ENCODE measurements at places on chromosomes 6 and 20.

GRCh38 chr6:1942834-1943233 is 302.6 kb downstream of the GMDS start:
- peaks cover 4% of the 10 kb centered on the region for H3K36me3 ChIP-seq
- H3K27me3 ChIP-seq, result no peaks in the 10 kb centered on the region
- no peak overlapping the region for H3K4me3 ChIP-seq
- no peaks in the 10 kb centered on the region for H3K4me1 ChIP-seq
- no peak overlapping the region for H3K27ac ChIP-seq

DNA sequence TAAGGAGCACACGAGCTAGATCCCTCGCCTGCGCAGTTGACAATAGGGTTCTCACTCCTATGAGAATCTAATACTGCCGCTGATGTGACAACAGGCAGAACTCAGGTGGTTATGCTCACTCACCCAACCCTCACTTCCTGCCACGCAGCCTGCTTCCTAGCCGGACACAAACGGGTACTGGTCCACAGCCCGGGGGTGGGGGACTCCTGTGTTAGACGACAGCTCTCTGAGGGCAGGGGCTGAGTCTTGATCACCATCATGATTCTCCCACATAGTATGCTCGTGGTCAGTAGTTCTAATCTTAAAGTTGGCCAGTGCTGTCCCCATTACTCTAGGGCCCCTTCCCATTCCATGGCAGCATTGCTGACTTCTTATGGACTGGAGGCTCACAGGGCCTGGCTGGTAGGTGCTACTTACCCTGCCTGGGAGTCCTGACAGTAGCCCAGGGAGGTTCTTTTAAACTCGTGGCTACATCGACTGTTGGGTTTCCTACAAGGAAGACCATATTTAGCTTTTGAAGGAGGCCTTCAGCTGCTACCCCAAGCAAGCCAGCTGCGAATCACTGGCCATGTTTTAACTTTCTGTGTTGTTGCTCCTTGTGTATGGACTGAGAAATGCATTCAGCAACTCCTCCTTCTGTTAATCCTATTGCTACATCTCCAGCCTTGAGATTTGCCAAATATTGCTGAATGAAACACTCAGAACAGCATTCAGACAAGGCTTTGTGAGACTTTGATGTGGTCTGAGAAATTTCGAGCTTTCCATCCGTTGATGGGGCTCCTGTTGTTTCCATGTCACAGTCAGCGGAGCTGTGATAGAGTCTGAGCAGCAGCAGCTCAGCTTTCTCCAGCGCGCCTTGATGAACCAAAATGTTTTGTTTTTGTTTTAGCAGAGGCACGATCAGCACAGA is 300.3 kb downstream of the NRN1 start:
- no peaks in the 10 kb centered on the region for H3K27me3 ChIP-seq
- peaks cover 3% of the 10 kb centered on the region for H3K36me3 ChIP-seq
- peak overlapping the region; percentile 6 for H3K27ac ChIP-seq
- H3K4me1 ChIP-seq, result peaks cover 18% of the 10 kb centered on the region
- H3K4me3 ChIP-seq, result peak overlapping the region; percentile 33

- no peak for DNase-seq
- no peak overlapping the region for H3K27ac ChIP-seq
- no peaks in the 10 kb centered on the region for H3K36me3 ChIP-seq
- H3K27me3 ChIP-seq, result no peaks in the 10 kb centered on the region
- H3K4me3 ChIP-seq, result no peak overlapping the region
- no peaks in the 10 kb centered on the region for H3K4me1 ChIP-seq
Observed at GRCh38 chr6:119067091-119067490, 11.4 kb downstream of the FAM184A start.

GRCh38 chr20:60869625-60870024 is 382.4 kb upstream of the CDH4 start:
- no peaks in the 10 kb centered on the region for H3K4me1 ChIP-seq
- no peaks in the 10 kb centered on the region for H3K27me3 ChIP-seq
- DNase-seq, result no peak
- no peak overlapping the region for H3K27ac ChIP-seq

DNA sequence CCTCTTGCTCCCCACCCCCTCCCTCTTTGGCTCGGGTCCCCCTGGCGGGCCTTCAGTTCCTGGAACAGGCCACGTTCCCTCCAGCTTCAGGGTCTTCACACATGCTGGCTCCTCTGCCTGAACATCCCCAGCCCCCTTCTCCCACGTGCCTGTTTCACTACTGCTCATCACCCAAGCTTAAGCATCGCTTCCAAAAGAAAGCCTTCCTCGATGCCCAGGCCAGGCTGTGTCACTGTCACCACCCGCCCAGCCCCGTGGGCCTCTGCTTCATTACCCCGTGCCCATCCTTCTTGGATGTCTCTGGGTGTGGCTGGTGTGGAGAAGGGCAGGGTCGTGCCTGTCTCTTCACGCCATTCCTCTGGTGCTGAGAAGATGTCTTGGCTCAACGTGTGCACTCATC is 2.8 kb downstream of the DLGAP4 start:
- H3K27me3 ChIP-seq, result peaks cover 84% of the 10 kb centered on the region
- peak overlapping the region; percentile 57 for H3K4me3 ChIP-seq

DNA sequence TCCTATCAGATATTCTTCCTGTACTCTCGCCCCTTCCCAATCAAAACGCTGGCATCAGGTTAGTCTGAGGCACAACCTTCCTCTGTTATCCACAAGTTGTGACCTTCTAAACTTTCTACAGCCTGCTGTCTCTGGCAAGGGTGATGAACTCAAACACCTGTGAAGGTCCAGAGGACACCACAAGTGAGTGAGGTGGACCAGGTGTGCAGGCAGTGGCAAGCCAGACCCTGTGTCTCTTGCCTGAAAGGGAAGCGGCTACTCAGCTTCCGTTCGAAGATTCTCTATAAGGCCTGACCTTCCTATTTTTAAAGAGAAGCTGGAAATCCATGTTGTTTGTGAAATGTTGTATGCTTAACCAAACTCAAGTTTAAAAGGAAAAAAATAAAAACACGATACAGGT is 36.8 kb downstream of the GCM1 start:
- no peak for DNase-seq
- no peaks in the 10 kb centered on the region for H3K27me3 ChIP-seq
- H3K4me3 ChIP-seq, result no peak overlapping the region
- H3K27ac ChIP-seq, result no peak overlapping the region

GRCh38 chr6:13383328-13384163 is 55.2 kb upstream of the TBC1D7 start:
- H3K27me3 ChIP-seq, result no peaks in the 10 kb centered on the region
- no peak for DNase-seq
- no peak overlapping the region for H3K27ac ChIP-seq
- H3K4me1 ChIP-seq, result peaks cover 6% of the 10 kb centered on the region
- H3K4me3 ChIP-seq, result no peak overlapping the region
- peaks cover 2% of the 10 kb centered on the region for H3K36me3 ChIP-seq

GRCh38 chr20:32098786-32099185 is 10.7 kb upstream of the TM9SF4 start:
- DNase-seq, result no peak
- peaks cover 4% of the 10 kb centered on the region for H3K36me3 ChIP-seq
- H3K4me1 ChIP-seq, result peaks cover 3% of the 10 kb centered on the region
- peaks cover 60% of the 10 kb centered on the region for H3K27me3 ChIP-seq
- H3K4me3 ChIP-seq, result no peak overlapping the region

DNA sequence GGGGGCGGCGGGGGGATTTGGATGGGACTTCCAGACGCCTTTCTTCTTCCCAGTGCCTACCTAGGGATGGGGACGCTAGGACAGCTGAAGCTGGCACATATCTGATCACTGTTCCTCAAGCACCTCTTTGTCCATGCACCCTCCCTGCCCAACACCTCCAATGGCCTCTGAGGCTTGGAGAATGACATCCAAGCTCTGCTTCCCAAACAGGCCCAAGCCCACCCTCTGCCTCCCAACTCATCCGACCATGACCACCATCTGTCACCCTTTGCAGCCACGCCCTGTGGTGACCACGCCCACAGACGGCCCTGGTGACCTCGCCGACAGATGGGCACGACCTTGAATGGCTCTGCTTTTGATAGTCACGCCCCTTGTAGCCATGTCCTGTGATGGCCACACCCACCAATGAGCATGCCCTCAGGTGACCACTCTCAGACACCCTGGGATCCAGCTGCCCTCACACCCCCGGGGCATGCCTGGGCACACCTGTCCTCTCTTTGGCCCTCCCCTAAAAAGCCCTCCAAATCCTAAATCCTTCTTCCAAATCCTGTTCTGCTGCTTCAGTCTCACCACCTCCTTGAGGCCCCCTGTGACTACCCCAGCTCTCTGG is 51.0 kb downstream of the SSR1 start:
- no peak overlapping the region for H3K27ac ChIP-seq
- H3K36me3 ChIP-seq, result peaks cover 6% of the 10 kb centered on the region
- peaks cover 18% of the 10 kb centered on the region for H3K4me1 ChIP-seq
- H3K27me3 ChIP-seq, result peaks cover 30% of the 10 kb centered on the region
- H3K4me3 ChIP-seq, result peak overlapping the region; percentile 99
- no peak for DNase-seq

- no peak overlapping the region for H3K27ac ChIP-seq
- no peaks in the 10 kb centered on the region for H3K27me3 ChIP-seq
- H3K36me3 ChIP-seq, result no peaks in the 10 kb centered on the region
- H3K4me3 ChIP-seq, result no peak overlapping the region
- no peak for DNase-seq
Observed at GRCh38 chr6:98416027-98416426, 418.3 kb upstream of the POU3F2 start.

DNA sequence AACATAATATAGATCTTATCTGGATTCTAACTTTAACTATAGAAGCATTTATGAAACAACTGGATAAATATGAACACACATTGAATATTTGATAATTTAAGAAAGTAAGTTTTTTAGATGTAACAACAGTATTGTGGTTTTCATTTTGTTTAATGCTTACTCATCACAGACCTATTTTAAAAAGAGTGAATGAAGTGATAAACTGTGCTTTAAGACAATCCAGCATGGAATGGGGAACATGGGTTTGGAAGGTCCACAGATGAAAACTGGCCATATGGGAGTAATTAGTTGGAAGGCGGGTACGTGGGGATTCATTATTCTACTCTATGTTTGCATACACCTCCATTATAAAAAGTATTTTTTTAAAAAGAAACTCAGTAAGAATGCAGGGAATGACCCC is 21.2 kb downstream of the EPB41L2 start:
- H3K27me3 ChIP-seq, result no peaks in the 10 kb centered on the region
- no peak for DNase-seq
- H3K27ac ChIP-seq, result no peak overlapping the region
- H3K4me1 ChIP-seq, result peaks cover 11% of the 10 kb centered on the region
- H3K36me3 ChIP-seq, result no peaks in the 10 kb centered on the region

GRCh38 chr20:41367393-41367695 is 726 bp upstream of the EMILIN3 start:
- H3K27ac ChIP-seq, result peak overlapping the region; percentile 37
- no peak for DNase-seq

DNA sequence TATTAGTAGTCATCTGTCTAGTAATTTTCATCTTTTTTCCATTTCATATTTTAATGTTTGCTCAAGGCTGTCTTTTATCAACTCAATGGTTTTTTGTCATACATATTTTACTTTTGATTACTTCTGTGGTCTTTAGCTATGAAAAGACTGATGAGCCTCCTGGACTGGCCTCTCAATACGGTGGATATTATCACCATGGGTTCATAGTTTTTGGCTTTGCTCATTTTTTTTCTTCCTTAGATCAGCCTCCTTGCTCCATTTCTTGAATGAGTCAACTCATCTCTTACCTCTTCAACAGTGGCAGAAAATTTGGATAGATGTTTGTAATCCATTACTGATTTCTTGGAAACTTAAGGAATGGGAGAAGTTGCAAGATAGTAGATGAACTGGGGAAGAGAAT is 80.1 kb upstream of the ELOVL5 start:
- peaks cover 11% of the 10 kb centered on the region for H3K27me3 ChIP-seq
- H3K4me3 ChIP-seq, result no peak overlapping the region
- peaks cover 26% of the 10 kb centered on the region for H3K4me1 ChIP-seq
- no peaks in the 10 kb centered on the region for H3K36me3 ChIP-seq

GRCh38 chr6:17892097-17892686 is 95.2 kb downstream of the KIF13A start:
- no peak for DNase-seq
- H3K36me3 ChIP-seq, result no peaks in the 10 kb centered on the region
- H3K4me1 ChIP-seq, result no peaks in the 10 kb centered on the region
- H3K27me3 ChIP-seq, result peaks cover 7% of the 10 kb centered on the region
- H3K27ac ChIP-seq, result no peak overlapping the region

- no peak overlapping the region for H3K4me3 ChIP-seq
- H3K4me1 ChIP-seq, result peaks cover 8% of the 10 kb centered on the region
- H3K36me3 ChIP-seq, result no peaks in the 10 kb centered on the region
- H3K27ac ChIP-seq, result no peak overlapping the region
Observed at GRCh38 chr20:54067606-54068174, 2.7 kb downstream of the BCAS1 start.

DNA sequence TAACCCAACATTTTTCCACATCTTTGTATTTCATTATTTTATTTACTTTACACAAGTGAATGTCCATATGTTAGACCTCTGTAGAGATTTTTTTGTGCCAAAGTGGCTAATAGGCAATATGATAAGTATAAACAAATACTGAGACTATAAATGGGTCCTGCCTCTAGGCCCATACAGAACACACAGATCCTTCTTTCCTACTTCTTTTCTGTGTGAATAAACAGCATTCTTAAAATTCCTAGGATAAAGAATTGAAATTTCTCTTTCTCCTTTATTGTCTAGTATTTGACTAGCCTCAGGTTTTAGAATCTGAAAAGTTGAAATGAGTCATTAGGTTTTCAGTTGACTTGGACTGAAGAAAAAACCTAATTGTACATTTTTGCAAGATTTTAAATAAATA is 46.3 kb upstream of the HS3ST5 start:
- H3K27me3 ChIP-seq, result no peaks in the 10 kb centered on the region
- H3K36me3 ChIP-seq, result no peaks in the 10 kb centered on the region
- DNase-seq, result no peak
- H3K4me3 ChIP-seq, result no peak overlapping the region
- H3K27ac ChIP-seq, result no peak overlapping the region

DNA sequence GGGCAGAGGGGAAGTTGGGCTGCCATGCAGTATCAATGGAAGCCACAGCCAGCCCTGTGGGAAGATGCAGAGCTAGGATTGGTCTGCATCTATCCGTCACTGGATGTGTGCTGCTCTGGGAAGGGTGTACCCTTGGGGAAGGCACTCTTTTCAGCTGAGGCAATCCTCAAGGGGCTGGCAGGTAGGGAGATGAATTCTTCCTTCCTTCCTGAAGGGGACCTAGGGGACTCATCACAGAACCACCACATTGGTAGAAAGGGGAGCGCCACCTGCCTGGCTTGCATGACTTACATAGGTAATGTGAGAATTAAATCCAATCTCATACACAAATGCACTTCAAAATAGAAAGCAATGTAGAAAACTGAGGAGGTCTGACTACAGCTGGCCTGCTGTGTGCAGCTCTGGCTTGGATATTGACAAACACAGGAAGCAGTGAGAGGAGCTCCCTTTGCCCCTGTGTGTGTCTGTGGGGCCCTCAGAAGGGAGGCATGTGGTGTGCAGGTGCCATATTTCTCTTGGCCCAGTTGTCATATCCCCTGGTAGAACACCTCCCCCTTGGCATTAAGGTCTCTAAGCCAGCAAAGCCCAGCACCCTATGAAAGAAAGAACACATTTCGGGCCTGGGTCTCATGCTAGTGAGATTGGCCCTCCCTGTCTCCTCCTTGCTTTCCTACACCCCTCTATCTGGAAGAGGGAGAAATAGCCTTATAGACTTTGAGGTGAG is 260.3 kb upstream of the MOCS1 start:
- DNase-seq, result no peak
- H3K4me3 ChIP-seq, result no peak overlapping the region

GRCh38 chr6:6815732-6816131 is 227.2 kb downstream of the LY86 start:
- H3K4me3 ChIP-seq, result no peak overlapping the region
- H3K27ac ChIP-seq, result no peak overlapping the region
- H3K36me3 ChIP-seq, result no peaks in the 10 kb centered on the region
- DNase-seq, result no peak
- H3K4me1 ChIP-seq, result peaks cover 11% of the 10 kb centered on the region

GRCh38 chr6:154950979-154951344 is 44.2 kb upstream of the TIAM2 start:
- H3K27ac ChIP-seq, result no peak overlapping the region
- DNase-seq, result no peak
- H3K27me3 ChIP-seq, result no peaks in the 10 kb centered on the region
- H3K4me1 ChIP-seq, result peaks cover 17% of the 10 kb centered on the region
- no peak overlapping the region for H3K4me3 ChIP-seq
- H3K36me3 ChIP-seq, result peaks cover 5% of the 10 kb centered on the region
